Activated CD8-positive, alpha-beta memory T cell treated with anti-CD3 and anti-CD28 coated beads, Interleukin-2, amount 10 ng/mL, durations not matched to agents 7 days and 5 days (primary cell): ENCODE measurements at places on chromosomes 2 and 18.
A peak's percentile ranks its signal among the peaks of the same experiment; 100 is the strongest.

GRCh38 chr2:227783404-227784138, 30.1 kb upstream of the CCL20 start:
- peak; percentile 42 for DNase-seq

GRCh38 chr2:216850665-216851322, 9.1 kb downstream of the TNP1 start:
- DNase-seq, result no peak

DNA sequence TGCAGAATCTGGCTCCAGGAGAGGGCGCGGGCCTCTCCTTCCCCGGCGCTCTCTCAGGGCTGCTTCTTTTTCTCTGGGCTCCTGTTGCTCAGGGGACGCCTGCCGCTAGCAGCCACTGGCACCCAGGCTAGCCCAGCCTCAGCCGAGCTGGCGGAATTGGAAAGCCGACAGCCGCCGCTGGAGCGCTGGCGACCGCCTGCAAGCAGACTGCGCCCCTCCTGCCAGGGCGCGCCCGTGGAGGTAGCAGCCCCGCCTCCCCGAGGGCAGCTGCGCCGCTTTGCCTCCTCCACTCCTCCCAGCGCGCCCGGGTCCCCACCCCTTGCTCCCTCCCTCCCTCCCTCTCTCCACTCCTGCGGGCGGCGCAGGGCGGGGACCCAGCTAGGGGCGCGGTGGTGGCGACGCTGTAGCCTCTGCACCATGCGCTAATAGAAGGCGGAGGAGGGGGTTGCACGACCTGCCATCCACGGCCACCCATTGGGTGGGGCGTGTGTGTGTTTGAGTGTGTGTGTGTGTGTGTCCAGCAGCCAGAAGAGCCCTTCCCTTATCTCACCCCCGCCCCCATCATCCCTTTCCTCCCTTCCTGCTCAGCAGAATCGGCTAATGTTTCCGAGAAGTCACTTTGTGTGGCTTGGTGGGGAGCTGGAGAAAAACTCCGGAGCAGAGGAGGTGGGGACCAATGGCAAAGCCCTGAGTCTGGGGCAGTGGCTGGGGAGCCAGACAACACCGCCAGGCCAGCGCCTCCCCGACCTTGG, at the start of gene SCN9A:
Gene SCN9A, minus strand, starts transcription at position 209 of the 752 bp plus-strand sequence. CDS start 64,188 bp downstream, outside the sequence.
- DNase-seq, result peak; percentile 45

DNA sequence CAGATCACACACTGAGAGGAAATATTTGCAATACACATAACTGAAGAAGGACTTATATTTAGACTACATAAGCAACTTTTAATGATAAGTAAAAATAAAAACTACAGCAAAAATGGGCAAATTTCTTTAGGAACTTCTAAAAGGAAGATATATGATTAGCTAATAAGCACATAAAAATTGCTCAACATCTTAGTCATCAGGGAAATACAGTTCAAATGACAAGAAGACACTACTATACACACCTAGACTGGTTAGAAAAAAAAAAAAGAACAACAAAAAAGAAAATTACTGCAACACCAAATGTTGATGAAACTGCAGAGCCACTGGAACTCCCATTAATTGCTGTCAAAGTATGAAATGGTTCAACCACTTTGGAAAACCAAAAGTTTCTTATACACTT, 1247.5 kb upstream of the ACVR2A start:
- no peak for DNase-seq

DNA sequence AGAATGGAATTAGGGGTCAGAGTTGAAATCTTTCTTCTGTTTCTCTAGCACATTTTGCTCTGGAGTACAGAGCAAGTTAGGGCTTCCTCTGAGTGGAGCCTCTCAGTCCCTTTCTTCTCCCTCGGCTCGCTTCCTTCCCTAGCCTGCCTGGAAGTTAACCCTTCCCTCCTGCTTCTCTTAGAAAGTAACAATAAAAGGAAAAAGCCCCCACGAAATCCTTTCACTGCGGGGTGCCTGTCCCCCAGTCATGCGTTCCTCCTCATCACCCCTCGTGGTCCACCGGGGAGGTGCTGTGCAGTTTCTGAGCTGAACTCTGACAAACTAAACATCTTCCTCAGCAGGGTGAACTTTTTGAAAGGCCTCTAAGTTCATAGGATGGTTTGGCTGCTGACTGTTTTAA, 2.0 kb downstream of the IGFBP2 start:
- DNase-seq, result no peak

DNA sequence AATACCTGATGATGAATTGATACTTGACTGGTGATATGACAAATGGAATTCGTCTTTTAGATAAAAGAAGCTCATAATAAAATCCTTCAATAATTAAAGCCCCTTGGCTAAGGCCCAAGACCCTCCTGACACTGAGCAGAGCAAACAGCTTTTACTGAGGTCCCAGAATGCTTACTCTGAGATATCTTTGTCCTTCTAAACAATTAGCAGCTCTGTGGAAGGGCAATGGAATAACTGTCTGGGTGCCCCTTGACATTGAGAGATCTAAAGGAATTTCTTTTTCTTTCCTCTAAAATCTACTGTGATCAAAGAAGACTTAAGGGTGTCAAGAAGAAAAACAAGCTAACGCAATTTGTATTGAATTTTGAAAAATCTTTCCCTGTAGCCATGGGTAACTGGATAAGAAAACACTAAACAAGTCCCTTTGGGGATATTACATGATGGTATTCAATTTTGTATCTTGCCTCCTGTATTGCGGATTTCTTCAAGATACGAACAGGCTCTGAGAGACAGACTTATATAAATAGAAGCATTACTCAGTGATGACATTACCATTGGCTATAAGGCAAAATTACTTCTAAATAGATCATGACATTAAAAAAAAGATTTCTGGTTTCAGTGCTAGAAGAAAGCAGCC, 128.8 kb downstream of the MREG start:
- DNase-seq, result no peak

DNA sequence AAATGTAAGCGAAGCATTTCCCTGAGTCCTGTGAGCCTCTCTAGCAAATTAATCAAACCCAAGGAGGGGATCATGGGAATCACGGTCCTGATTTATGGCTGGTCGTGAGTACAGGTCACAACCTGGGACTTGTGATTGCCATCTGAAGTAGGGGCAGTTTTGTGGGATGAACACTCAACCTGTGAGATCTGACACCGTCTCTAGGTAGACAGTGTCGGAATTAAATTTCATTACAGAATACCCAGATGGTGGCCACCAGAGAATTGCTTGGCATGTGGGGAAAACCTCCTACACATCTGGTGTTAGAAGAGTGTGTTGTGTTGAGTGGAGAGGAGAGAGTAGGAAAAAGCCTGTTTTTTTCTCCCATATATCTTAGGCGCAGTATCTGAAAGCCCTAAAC, 12.5 kb downstream of the CAPN14 start:
- DNase-seq, result no peak

GRCh38 chr2:239773228-239774141, 251.7 kb downstream of the NDUFA10 start:
- no peak for DNase-seq

- DNase-seq, result no peak
Observed at GRCh38 chr2:11499081-11499743, 33.3 kb upstream of the E2F6 start.

DNA sequence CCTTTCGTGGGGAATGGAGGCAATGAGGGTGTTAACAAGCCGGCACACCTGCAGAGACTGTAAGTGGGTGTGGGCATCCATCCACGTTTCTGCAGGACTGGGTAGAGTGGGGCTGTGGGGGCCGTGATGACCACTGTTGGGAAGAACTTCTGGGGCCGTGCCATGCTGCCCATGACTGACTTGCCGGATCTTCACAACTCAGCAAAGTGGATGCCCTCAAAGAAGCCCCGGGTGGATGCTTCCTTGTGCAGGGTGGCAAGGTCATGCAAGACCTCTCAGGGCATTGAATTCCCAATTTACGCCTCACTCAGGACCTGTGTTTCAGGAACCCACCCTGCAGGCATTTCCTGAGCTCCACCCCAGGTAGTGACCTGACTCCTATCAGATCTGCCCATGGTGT, 143.5 kb upstream of the TPO start:
- no peak for DNase-seq

DNA sequence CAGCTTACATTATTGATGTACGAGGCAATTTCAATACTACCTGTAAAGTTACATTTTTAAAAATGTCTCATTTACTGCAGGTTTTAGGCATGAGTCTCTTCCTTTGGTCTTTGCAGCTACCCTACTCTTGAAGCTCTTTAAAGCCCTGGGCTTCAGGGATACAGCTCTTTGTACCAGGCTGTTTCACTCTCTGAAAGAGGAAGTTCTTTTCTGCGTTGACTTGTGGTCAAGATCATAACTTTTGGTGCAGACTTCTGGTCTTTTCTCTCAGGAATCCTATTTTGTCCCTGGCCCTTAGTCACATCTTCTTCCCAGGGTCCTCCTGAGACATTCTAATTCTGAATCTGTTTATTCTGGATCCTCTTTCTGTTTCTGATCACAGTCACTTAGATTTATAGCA, 16.6 kb upstream of the HRH4 start:
- DNase-seq, result no peak

- DNase-seq, result no peak
Observed at GRCh38 chr18:12625241-12625640, 32.7 kb downstream of the SPIRE1 start.

DNA sequence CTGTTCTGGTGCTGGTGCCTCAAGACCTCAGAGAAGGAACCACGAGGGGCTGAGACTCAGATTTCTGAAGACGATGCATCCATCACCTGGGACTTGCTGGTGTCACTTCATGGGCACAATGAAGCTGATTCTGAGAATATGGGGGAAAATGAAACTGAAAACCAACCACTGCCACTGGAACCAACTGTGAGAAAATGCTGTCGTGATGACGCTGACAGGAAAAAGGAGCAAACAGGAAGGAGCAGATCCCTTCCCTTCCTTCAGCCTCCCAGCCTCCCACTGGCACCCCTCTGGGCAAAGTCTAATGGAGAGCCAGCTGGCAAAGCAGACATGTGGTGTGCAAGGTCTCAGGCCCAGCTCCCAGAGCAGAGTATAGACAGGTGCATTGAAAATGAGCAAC, 109.7 kb downstream of the FOXI3 start:
- DNase-seq, result peak; percentile 43

DNA sequence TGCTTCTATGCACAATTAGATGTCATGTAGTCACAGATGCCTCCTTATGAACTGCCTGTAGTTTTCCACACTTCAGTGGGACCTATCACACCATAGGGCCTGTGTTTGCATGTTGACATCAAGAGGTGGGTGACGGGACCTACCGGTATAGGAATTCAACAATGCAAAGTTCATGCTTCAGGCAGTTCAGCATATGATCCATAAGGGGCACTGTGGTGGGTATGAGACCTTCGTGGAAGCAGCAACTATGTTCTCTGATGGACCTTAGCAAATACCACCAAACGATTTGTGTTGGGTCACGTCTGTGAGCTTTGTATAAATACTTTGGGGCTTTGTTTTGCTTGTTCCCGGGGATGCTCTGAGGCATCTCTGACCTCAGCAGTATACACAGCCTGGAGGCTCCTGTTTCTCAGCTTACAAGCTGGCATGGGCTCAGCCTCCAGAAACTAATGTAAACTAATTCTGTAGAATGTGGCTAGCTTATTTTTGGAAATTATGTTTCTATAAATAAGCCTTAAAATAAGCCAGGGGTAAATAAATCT, 111.6 kb downstream of the DTNA start:
- DNase-seq, result no peak

DNA sequence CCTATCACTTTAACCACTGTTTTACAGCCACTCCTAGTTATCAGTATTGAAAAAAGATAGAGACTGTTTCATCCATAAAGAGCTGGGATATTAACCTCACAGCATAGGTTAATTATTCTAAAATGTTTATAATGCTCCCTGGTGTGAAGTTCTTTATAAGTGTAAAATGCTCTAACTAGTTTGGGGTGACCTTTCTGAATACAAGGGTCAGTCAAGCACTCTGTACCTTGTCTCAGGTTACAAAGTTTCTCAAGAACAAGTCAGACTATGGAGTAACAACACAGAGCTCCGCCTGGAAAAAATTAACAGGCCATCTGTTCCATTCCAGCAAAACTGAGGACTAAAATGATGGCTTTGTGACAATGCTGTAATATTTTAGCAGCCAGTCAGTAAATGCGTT, 107.4 kb downstream of the NOL4 start:
- no peak for DNase-seq

GRCh38 chr2:108936076-108936864, 52.8 kb downstream of the EDAR start:
- no peak for DNase-seq

- no peak for DNase-seq
Observed at GRCh38 chr2:9441556-9441955, 18.1 kb downstream of the CPSF3 start.

- peak; percentile 83 for DNase-seq
Observed at GRCh38 chr2:42809819-42810120, 17.4 kb upstream of the HAAO start.

DNA sequence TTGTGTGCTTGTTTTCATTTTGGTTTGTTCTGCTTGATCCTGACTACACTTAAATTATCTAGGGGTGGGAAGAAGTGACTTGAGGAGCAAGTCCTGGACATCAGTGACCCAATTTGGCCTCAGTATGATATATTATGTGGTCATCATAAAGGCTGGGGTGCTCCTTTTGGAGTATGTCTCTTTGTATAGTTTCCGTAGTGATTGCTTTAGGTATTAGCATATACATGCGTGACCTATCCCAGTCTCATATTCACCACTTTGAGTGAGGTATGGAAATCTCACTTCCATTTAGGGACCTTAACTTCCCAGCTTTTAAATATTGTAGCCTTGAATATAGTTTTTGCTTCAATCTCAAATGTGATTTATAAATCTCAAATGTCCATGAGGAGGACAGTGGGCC, 241.0 kb downstream of the PTGR3 start:
- DNase-seq, result no peak

DNA sequence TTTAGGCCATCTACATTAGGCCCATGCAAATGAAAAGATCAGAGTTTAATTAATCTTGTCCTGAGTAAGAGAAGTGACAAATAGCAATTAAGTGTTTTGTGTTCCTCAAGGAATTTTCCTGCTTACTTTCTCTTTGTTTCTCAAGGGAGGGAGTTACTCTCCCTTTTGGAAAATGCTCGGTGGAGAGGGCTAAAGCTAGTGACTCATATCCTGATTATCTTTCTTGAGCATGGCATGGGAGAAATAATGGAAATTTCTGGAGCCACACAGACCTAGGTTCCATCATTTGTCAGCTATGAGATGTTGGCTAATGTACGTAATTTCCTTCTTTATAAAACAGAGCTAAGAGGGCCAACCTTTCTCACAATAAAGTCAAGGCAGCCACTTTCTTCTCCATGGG, 177.1 kb downstream of the ETAA1 start:
- DNase-seq, result no peak

DNA sequence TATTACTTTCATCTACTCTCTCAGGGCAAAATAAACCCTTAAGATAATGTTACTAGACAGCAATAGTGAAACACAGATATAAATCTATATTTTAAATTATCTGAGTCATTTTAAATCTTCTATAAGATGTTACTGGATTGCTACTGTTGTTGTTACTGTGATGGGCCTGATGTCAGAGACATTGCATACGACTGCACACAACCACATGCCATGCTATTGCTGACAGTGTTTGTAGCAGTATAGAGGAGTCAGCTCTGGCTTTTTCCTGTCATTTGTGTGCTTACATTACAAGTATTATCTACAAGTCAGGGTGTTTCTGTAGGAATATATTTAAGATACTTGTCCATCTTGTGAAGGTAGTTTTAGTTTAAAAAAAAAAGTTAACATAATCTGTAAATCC, 63.9 kb downstream of the CCDC148 start:
- DNase-seq, result no peak

- no peak for DNase-seq
Observed at GRCh38 chr2:231791107-231791506, 4.9 kb downstream of the COPS7B start.

- DNase-seq, result no peak
Observed at GRCh38 chr2:98436734-98437133, 7.9 kb upstream of the INPP4A start.

- DNase-seq, result peak; percentile 69
Observed at GRCh38 chr2:64865073-64865830, 123.9 kb upstream of the SLC1A4 start.

GRCh38 chr2:106863387-106863786, 22.6 kb downstream of the ST6GAL2 start:
- no peak for DNase-seq
